ENCODE measurements at places on chromosomes 6 and 20.

DNA sequence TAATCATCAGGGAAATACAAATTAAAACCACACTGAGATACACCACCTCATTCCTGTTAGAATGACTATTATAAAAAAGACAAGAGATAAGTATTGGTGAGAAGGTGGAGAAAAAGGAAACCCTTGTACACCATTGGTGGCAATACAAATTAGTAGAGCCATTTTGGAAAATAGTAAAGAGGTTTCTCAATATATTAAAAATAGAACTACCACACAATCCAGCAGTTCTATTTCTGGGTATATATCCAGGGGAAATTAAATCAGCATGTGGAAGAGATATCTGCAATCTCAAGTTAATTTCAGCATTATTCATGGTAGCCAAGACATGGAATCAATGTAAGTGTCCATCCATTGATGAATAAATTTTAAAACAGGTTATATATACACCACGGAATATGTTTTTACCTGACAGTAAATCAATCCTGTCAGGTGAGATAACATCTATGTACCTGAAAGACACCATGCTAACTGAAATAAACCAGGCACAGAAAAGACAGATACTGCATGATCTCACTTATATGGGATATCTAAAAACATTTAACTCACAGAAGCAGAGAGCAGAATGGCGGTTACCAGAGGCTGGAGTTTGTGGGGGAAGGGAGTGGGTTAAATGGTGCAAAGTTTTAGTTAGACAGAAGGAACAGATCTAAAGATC lies 64.1 kb downstream of the SHPRH start:
- H3K27me3 ChIP-seq: no peaks in the 10 kb centered on the region
- H3K36me3 ChIP-seq: no peaks in the 10 kb centered on the region
- peaks cover 10% of the 10 kb centered on the region for H3K4me1 ChIP-seq
- H3K4me3 ChIP-seq: no peak overlapping the region
- DNase-seq: no peak

GRCh38 chr6:33170176-33171015 lies 21.9 kb downstream of the COL11A2 start:
- DNase-seq: no peak
- no peak overlapping the region for H3K27ac ChIP-seq
- no peak overlapping the region for H3K4me3 ChIP-seq
- H3K4me1 ChIP-seq: no peaks in the 10 kb centered on the region
- H3K27me3 ChIP-seq: no peaks in the 10 kb centered on the region

GRCh38 chr6:149855040-149855654 lies 9.0 kb downstream of the LRP11 start:
- peak; percentile 93 for DNase-seq
- H3K27ac ChIP-seq: peak overlapping the region; percentile 97
- no peaks in the 10 kb centered on the region for H3K36me3 ChIP-seq
- H3K27me3 ChIP-seq: no peaks in the 10 kb centered on the region

- peak; percentile 88 for DNase-seq
- H3K27me3 ChIP-seq: no peaks in the 10 kb centered on the region
- peaks cover 28% of the 10 kb centered on the region for H3K4me1 ChIP-seq
- peak overlapping the region; percentile 86 for H3K4me3 ChIP-seq
These were observed 33.6 kb upstream of the BTN3A2 start for GRCh38 chr6:26331218-26332073.

DNA sequence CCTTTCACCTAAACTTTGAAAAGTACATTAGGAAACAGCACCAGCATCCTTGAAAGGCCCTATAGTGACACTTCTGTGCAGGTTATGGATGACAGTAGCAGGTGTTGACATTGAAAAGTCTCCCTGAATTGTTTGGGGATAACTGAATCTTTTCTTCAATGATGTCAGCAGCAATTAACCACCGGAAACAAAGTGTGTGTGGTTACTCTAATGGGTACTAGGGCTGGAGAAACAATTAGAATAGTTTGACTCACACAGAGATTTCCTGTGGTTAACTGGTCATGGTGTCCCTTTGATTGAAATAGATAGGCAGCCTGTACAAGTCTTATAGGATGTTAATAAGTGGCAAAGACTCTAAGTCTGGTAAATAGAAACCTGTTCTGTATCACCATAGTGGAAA lies 189.1 kb downstream of the TBX18 start:
- no peak overlapping the region for H3K4me3 ChIP-seq
- peak; percentile 37 for DNase-seq
- no peaks in the 10 kb centered on the region for H3K27me3 ChIP-seq
- H3K4me1 ChIP-seq: 0 out of 2 replicates have a peak, but pooled peaks cover 5% of the 10 kb centered on the region
- H3K27ac ChIP-seq: no peak overlapping the region

GRCh38 chr6:157541618-157542413 lies 160.8 kb downstream of the ZDHHC14 start:
- H3K27me3 ChIP-seq: no peaks in the 10 kb centered on the region
- no peak overlapping the region for H3K27ac ChIP-seq
- H3K4me1 ChIP-seq: no peaks in the 10 kb centered on the region
- no peaks in the 10 kb centered on the region for H3K36me3 ChIP-seq

DNA sequence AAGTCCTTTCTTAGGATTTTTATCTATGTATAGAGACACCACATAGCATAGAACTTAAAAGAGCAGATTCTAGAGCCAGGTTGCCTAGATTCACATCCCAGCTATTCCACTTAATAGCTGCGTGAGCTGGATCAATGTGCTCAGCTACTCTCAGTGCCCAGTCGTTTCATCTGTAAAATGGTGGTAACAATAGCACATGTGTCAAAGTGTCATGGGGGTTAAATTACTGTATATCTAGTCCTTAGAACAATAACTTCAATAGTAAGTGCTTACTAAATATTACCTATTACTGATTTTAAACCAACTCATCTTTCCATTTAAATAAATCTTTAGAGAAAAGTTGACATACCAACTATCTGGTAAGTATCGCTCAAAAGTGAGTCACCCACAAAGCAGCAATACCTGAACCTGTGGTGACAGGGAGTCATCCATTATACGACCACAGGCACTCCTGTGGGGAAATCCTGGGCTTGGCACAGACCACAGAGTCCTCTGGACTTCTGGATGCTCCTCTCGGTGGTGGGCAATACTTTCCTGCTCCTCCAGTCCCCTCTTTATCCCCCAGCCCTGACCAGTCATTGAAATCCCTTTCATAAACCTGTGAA lies 154.8 kb downstream of the PDSS2 start:
- H3K36me3 ChIP-seq: no peaks in the 10 kb centered on the region
- peak; percentile 87 for DNase-seq
- no peak overlapping the region for H3K4me3 ChIP-seq
- no peaks in the 10 kb centered on the region for H3K27me3 ChIP-seq

DNA sequence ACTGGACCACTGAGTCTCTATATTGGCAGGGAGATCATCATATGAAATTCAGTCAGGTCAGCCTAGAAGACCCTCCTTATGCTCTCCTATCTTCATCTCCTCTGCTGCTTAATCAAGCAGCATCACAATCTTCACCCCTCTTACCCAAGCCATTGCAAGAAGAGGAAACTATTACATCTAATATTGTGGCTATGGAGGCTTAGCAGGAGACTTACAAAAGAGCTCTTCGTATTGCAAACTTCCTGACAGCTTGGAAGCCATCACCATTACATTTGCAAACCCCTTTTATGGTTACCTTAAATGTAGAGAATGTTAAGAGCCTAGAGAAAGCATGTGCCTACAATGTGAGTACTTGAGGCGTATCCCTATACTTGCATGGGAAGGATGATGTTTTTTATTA lies 87.2 kb upstream of the STXBP5 start:
- H3K4me1 ChIP-seq: no peaks in the 10 kb centered on the region
- no peaks in the 10 kb centered on the region for H3K36me3 ChIP-seq
- DNase-seq: no peak
- no peak overlapping the region for H3K4me3 ChIP-seq
- no peaks in the 10 kb centered on the region for H3K27me3 ChIP-seq
- H3K27ac ChIP-seq: no peak overlapping the region

GRCh38 chr20:41701588-41702348 lies 83.6 kb upstream of the CHD6 start:
- no peaks in the 10 kb centered on the region for H3K36me3 ChIP-seq
- no peak overlapping the region for H3K4me3 ChIP-seq
- DNase-seq: no peak
- peaks cover 19% of the 10 kb centered on the region for H3K27me3 ChIP-seq

Measured in PC-3 (cell line).